Activated CD4-positive, alpha-beta T cell treated with anti-CD3 and anti-CD28 coated beads, Interleukin-2, amount 10 ng/mL, durations not matched to agents 24 days and 14 days (primary cell): ENCODE measurements at places on chromosomes 16 and 17. TPM values are rescaled to one million over a fixed set of nuclear protein-coding genes. Genes with fewer than 3 reads are reported as not detected.
A peak's percentile ranks its signal among the peaks of the same experiment; 100 is the strongest.

DNA sequence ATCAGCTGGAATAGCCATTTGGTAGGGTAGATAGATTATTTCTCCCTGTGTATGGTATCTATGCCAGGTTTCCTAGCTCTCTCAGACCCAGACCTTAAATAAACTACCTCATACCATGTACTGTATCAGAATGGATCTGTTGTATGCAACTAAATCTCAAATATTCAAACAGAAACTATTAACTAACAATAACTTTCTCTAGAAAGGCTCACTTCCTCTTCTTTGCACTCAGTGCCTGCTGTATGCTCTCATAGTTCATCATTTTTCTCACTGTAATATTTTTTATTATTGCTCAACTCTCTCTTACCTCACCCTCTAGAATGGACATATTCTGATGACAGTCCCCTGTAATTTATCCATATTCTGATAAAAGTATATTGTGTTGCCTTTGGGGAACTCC lies 182.4 kb downstream of the TOX3 start:
- no peak overlapping the region for H3K4me3 ChIP-seq
- H3K27ac ChIP-seq: no peak overlapping the region
- H3K4me1 ChIP-seq: no peaks in the 10 kb centered on the region
- H3K36me3 ChIP-seq: no peaks in the 10 kb centered on the region

Gene CTF1
- total RNA-seq: 0.17 and 0.33 TPM in 2 replicates

Gene TLCD1
- total RNA-seq: 12.5 and 16.8 TPM in 2 replicates

DNA sequence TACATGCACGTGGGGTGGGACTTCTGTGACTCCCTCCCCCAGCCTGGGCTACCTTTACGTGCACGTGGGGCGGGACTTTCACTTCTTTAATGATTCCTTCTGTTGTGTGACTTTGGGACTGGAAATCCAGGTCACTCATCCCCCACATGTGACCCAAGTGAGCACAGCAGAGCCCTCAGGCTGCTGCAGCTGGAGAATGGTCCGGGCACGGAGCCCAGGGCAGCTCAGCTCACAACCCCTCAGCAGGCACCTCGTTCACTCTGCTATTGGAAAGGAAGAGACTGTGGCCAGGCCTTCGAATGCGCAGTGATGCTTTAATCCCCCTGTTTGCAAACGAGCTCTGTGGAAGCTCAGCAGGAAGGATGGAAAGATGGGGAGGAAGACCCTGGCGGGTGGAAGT lies 14.7 kb downstream of the DBNDD1 start:
- DNase-seq: no peak
- H3K27ac ChIP-seq: no peak overlapping the region
- no peaks in the 10 kb centered on the region for H3K27me3 ChIP-seq
- peaks cover 12% of the 10 kb centered on the region for H3K4me1 ChIP-seq
- H3K36me3 ChIP-seq: peaks cover 4% of the 10 kb centered on the region
- no peak overlapping the region for H3K4me3 ChIP-seq

DNA sequence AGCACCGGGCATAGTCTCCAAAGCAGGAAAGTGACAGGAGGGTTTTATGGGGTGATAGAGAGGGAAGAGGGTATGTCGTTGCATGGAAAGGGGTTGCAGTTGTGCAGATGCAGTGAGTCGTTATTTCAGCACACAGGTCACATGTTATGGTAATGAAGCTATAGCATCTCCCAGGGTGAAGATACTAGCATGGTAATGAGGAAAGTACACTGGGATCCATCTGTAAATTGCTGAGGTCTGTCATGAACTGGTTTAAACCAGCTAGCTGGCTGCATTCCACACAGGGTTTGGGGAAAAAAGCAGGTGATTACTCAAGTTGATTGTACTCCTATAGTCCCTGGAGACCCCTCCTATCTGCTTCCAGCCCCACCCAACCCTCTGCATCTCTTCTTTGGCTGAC lies 11.7 kb downstream of the COX11 start:
- no peaks in the 10 kb centered on the region for H3K27me3 ChIP-seq
- H3K36me3 ChIP-seq: peaks cover 20% of the 10 kb centered on the region
- H3K27ac ChIP-seq: no peak overlapping the region

DNA sequence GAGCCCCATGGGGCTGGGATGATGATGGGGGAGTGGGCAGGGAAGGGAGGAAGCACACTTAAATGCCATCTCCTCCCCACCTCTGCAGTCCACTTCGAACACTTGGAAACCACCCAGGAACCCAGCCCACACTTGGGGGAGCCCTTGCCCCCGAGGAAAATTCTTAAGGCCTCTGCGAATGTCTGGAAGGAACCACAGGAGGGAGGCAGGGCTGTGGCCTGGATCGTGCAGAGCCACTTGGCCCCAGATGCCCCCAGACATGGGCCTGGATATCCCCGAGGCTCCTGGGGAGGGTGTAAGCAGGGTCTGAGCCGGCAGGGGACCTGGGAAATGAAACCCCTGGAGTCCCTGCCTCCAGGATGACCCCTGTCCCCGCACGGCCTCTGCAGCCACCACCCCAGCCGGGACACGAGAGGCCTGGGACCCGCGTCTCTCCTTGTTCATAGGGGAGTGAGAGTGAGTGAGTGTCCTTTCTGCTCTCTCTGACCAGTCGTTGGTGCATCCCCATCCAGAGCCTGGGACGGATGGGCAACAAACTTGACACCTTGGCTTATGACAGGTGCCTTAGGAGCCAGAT lies 11.8 kb upstream of the MTSS2 start:
- H3K27me3 ChIP-seq: no peaks in the 10 kb centered on the region
- peaks cover 6% of the 10 kb centered on the region for H3K36me3 ChIP-seq
- no peak overlapping the region for H3K27ac ChIP-seq
- H3K4me3 ChIP-seq: no peak overlapping the region

Gene RGS11
- total RNA-seq: 0.14 TPM in 1 of 2 replicates, not detected in the other

Gene PRSS8
- not detected in 2 replicates for total RNA-seq

GRCh38 chr17:31686495-31686894 lies 172.5 kb downstream of the COPRS start:
- H3K27me3 ChIP-seq: peaks cover 16% of the 10 kb centered on the region
- no peak overlapping the region for H3K4me3 ChIP-seq

DNA sequence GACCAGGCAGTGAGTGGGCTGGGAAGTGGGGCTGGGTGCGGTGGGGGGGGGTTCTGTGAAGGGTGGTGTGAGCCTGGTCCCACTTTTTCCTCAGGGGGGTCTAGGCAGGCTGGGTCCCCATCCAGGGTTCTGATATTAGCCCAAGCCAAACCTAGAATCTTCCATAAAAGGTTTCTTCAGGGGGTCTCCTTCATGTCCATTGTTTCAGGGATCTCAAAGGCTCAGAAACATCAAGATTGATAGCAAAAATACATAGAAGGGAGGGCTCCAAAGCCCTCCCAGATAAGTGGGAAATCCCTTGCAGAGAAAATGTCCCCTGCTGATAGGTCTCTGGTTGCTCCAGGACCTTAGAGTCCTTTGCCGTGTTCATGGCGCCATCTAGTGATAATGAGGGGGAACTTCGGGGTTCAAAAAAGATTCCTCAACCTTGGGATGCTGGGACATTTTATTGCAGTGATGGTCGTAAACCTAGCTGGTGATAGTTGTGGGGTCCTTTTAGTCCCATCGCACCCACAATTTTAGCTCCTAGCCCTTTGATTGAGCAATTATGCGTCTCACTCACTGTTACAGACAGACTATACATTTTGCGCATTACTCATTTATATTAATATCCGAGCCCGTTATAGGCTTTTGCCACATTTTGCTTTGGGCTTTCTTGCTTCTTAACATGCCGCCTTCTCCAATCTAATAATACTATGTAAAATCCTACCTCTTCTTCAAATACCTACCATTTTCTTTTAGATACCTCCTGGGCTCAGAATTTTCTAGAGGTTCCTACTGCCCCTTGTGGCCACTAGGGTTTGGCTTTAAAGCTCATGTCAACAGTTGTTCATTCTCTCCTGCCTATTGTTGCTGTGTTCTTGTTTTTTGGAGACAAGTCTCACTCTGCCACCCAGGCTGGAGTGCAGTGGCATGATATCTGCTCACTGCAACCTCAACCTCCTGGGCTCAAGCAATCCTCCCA lies 35.1 kb downstream of the IGF2BP1 start:
- DNase-seq: peak; percentile 85
- H3K36me3 ChIP-seq: no peaks in the 10 kb centered on the region
- no peak overlapping the region for H3K4me3 ChIP-seq
- no peak overlapping the region for H3K27ac ChIP-seq

Gene SNAI3
- total RNA-seq: 3.0 and 3.3 TPM in 2 replicates

GRCh38 chr17:70955441-70955840 lies 786.1 kb downstream of the KCNJ2 start:
- no peak for DNase-seq
- no peak overlapping the region for H3K4me3 ChIP-seq
- H3K27ac ChIP-seq: no peak overlapping the region
- no peaks in the 10 kb centered on the region for H3K4me1 ChIP-seq

GRCh38 chr16:70730031-70730430 lies 44.2 kb upstream of the MTSS2 start:
- DNase-seq: no peak
- H3K27me3 ChIP-seq: no peaks in the 10 kb centered on the region
- peaks cover 9% of the 10 kb centered on the region for H3K4me1 ChIP-seq

DNA sequence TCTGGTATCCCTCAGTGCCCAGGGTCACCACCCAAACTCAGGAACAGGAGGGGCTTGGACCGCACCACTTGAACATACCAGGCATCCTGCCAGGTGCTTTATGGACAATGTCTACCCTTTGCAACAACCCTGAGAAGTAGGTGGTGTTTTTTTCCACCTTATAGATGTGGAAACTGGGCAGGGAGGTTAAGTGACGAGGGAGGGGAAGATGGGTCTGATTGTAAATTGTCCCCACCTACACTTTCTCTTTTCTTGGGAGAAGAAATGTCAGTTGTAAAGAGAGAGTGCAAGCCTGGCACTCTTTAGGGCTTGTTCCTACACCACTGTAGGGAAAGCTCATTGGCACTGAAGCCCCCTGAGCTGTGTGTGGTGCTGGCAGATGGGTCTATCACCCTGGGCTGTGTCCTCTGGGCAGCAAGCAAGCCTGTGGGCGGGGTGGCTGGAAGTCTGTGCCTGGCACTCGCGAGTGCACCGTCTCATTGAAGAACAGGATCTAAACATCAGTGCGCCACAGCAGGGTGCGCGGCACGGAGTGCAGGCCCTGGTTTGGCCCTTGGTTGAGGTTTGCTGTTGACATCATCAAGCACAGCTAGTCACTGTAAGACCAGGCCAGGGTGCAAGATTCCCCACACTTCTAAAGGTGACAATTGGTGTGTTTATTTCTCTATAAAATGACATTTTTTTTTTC lies 15.1 kb downstream of the NOD2 start:
- H3K36me3 ChIP-seq: peaks cover 47% of the 10 kb centered on the region
- peak overlapping the region; percentile 46 for H3K4me3 ChIP-seq
- H3K4me1 ChIP-seq: peaks cover 47% of the 10 kb centered on the region
- DNase-seq: no peak
- peak overlapping the region; percentile 76 for H3K27ac ChIP-seq
- H3K27me3 ChIP-seq: no peaks in the 10 kb centered on the region

Gene KRTAP4-9
- total RNA-seq: not detected in 2 replicates

Gene TPSAB1
- not detected in 2 replicates for total RNA-seq

Gene ARSG
- total RNA-seq: 5.6 and 7.1 TPM in 2 replicates

DNA sequence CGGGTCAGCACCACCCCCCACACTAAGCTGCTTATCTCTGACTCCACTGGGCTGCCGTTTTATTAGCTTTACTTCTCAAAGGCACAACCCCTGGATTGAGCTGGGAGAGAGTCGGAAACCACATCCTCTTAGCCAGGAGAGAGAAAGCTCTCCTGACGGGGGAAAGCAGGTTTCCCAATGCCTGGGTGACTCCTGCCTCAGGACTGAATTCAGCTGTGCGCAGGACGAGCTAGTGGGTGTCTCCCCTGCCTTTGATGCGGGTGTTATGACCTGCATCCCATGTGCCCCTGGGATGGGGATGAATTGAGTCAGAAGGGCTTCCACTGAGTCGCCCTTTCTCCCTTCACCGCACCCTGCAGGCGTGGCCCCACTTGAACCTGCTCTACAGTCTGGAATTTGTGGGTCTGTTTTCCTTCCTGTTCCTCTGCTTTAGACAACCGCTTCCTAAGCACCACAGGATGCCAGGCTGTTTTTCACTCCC lies 819.2 kb upstream of the EEF2KMT start:
- H3K27me3 ChIP-seq: no peaks in the 10 kb centered on the region
- no peaks in the 10 kb centered on the region for H3K4me1 ChIP-seq
- no peak overlapping the region for H3K27ac ChIP-seq
- DNase-seq: no peak

Gene HSD17B1
- 0.42 and 0.83 TPM in 2 replicates for total RNA-seq

DNA sequence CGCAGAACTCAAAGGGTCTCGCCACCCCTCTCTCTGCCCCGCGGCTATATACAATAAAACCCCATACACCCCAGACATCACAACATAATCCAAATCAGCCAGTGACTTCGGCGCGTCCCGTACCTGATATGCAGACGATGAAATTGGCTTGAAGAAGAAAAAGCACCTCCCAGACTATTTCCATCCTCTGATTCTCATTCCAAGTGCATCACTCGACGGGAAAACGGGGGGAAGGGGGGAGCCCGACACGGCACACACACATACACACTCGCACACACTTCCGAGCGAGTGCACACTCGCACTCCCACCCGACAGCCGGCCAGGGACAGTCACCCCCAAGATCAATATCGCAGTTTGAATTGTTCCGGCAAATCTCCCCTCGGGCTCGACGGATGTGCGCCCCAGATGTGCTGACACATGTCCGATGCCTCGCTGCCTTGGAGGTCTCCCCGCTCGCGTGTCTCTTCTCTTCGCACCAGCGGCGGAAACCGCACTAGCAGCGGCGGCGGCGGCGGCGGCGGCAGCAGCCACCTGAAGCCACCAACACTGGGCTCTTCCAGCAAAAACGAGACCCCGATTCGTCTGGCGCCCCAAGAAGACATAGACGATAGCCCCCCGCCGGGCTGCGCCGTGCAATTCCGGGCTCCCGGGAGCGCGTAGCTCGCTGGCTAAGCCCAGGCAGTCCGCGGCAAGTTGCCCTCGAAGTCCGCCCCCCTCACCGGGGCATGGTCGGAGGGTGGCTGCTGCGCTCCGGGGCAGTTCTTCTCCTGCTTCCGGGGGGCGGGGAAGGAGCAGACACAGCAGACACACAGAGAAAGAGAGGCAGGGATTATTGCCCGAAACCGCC lies 688 bp downstream of the CA10 start:
- H3K4me1 ChIP-seq: no peaks in the 10 kb centered on the region
- H3K27me3 ChIP-seq: peaks cover 50% of the 10 kb centered on the region
- no peak for DNase-seq
- H3K4me3 ChIP-seq: no peak overlapping the region

GRCh38 chr17:81952792-81953228 lies 5.8 kb upstream of the MYADML2 start:
- H3K27ac ChIP-seq: no peak overlapping the region
- no peaks in the 10 kb centered on the region for H3K4me1 ChIP-seq
- peaks cover 13% of the 10 kb centered on the region for H3K27me3 ChIP-seq
- no peaks in the 10 kb centered on the region for H3K36me3 ChIP-seq
- no peak for DNase-seq
- H3K4me3 ChIP-seq: no peak overlapping the region

- no peak overlapping the region for H3K4me3 ChIP-seq
- peak overlapping the region; percentile 66 for H3K27ac ChIP-seq
- peaks cover 20% of the 10 kb centered on the region for H3K4me1 ChIP-seq
- peaks cover 42% of the 10 kb centered on the region for H3K36me3 ChIP-seq
- H3K27me3 ChIP-seq: no peaks in the 10 kb centered on the region
Measured at GRCh38 chr17:559551-560431, 154.8 kb downstream of the VPS53 start.

Gene CRYM
- not detected in 2 replicates for total RNA-seq

- H3K4me3 ChIP-seq: no peak overlapping the region
- H3K27ac ChIP-seq: no peak overlapping the region
- DNase-seq: no peak
- no peaks in the 10 kb centered on the region for H3K4me1 ChIP-seq
Measured at GRCh38 chr17:81608082-81608481, 28.8 kb downstream of the NPLOC4 start.

Gene NOS2
- 0.05 TPM in 1 of 2 replicates, not detected in the other for total RNA-seq

Gene PNPO
- 61.5 and 69.4 TPM in 2 replicates for total RNA-seq

Gene ABCA8
- total RNA-seq: not detected in 2 replicates

- no peak for DNase-seq
- peaks cover 2% of the 10 kb centered on the region for H3K4me1 ChIP-seq
- H3K36me3 ChIP-seq: no peaks in the 10 kb centered on the region
- H3K4me3 ChIP-seq: no peak overlapping the region
Measured at GRCh38 chr17:49502254-49502653, 7.2 kb downstream of the NGFR start.
